Activated naive CD8-positive, alpha-beta T cell treated with anti-CD3 and anti-CD28 coated beads, Interleukin-2, amount 10 ng/mL, durations not matched to agents 7 days and 5 days (primary cell): ENCODE measurements at places on chromosomes 2 and 18. TPM values are rescaled to one million over a fixed set of nuclear protein-coding genes. Genes with fewer than 3 reads are reported as not detected.

- peak overlapping the region; percentile 56 for H3K4me3 ChIP-seq
- no peaks in the 10 kb centered on the region for H3K36me3 ChIP-seq
- no peak overlapping the region for H3K27ac ChIP-seq
- H3K4me1 ChIP-seq, result peaks cover 9% of the 10 kb centered on the region
- H3K27me3 ChIP-seq, result no peaks in the 10 kb centered on the region
Observed at GRCh38 chr18:11995445-11996189, 14.3 kb downstream of the IMPA2 start.

DNA sequence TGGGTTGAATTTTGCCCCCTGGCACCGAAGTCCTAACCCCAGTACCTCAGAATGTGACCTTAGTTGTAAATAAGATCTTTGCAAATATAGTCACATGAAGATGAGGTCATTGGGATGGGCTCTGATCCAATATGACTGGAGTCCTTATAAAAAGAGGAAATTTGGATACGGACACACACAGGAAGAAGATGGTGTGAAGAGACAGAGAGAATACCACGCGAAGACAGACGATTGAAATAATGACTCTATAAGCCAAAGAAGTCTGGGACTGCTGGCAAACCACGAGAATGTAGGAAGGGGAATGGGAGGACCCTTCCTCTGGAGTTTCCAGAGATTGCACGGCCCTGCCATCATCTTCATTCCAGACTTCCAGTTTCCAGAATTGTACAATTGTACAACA is 98.6 kb downstream of the CPO start:
- H3K36me3 ChIP-seq, result no peaks in the 10 kb centered on the region
- H3K27ac ChIP-seq, result no peak overlapping the region
- DNase-seq, result no peak
- no peaks in the 10 kb centered on the region for H3K4me1 ChIP-seq

DNA sequence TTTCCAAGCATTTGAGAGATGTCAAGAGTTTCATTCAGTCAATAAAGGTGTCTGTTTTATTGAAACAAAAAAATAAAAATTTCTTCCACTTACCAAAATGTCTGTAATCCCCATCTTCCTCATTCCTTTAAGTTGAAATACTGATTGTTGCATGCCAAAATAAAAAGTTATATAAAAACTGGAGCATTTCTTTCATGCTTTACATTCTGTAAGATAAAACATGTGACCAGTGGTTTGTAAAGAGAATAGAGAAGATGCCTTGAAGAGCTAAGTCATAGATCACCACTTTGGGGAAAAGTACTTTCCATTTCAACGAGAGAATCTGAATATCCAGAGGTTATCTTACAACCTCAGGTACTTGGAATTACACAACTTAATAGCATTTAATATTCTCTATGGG is 35.9 kb upstream of the MYO1B start:
- DNase-seq, result no peak
- peaks cover 18% of the 10 kb centered on the region for H3K4me1 ChIP-seq
- no peaks in the 10 kb centered on the region for H3K27me3 ChIP-seq
- H3K4me3 ChIP-seq, result no peak overlapping the region

- no peak overlapping the region for H3K4me3 ChIP-seq
- DNase-seq, result no peak
Observed at GRCh38 chr2:15816674-15817406, 123.5 kb upstream of the MYCN start.

GRCh38 chr2:65228263-65228750 is 676 bp downstream of the ACTR2 start:
- no peak for DNase-seq
- H3K27me3 ChIP-seq, result no peaks in the 10 kb centered on the region
- peaks cover 32% of the 10 kb centered on the region for H3K4me1 ChIP-seq
- H3K4me3 ChIP-seq, result peak overlapping the region; percentile 99

GRCh38 chr18:5895299-5895875 is at the start of gene TMEM200C:
Gene TMEM200C, minus strand, starts transcription at chr18:5895522. Its CDS starts 3,459 bp downstream, at chr18:5892063.
- peaks cover 70% of the 10 kb centered on the region for H3K27me3 ChIP-seq
- H3K4me3 ChIP-seq, result peak within 1 kb of the TSS; percentile 7
- H3K27ac ChIP-seq, result no peak within 1 kb of the TSS
- H3K36me3 ChIP-seq, result no peaks in the 10 kb centered on the region

CCT4 gene
- 117 TPM for total RNA-seq

PARD6G gene
- total RNA-seq, result 0.47 TPM

PLB1 gene
- 0.43 TPM for total RNA-seq

TUBA3D gene
- not detected for total RNA-seq
